ENCODE measurements at places on chromosomes 6 and 20. TPM values are rescaled to one million over a fixed set of nuclear protein-coding genes. Genes with fewer than 3 reads are reported as not detected.
A peak's percentile ranks its signal among the peaks of the same experiment; 100 is the strongest.

- no peak overlapping the region for H3K4me3 ChIP-seq
- H3K27me3 ChIP-seq = no peaks in the 10 kb centered on the region
- no peak overlapping the region for H3K27ac ChIP-seq
- no peak for DNase-seq
- H3K4me1 ChIP-seq = peaks cover 4% of the 10 kb centered on the region
These were observed 31.0 kb downstream of the TOMM6 start for GRCh38 chr6:41818271-41819054.

HS3ST5 gene
- total RNA-seq = 0.20 TPM

PTPRK gene
- 9.1 TPM for total RNA-seq

CPXM1 gene
- total RNA-seq = 0.27 TPM

SNAP25 gene
- total RNA-seq = not detected

GRCh38 chr20:44336725-44337380 lies at the start of gene R3HDML:
Gene R3HDML (plus strand): TSS chr20:44337043. CDS start chr20:44337158, 115 bp downstream.
- no peak within 1 kb of the TSS for H3K27ac ChIP-seq
- H3K27me3 ChIP-seq = no peaks in the 10 kb centered on the region
- H3K4me3 ChIP-seq = no peak within 1 kb of the TSS
- no peak for DNase-seq
- no peaks in the 10 kb centered on the region for H3K36me3 ChIP-seq

GRCh38 chr6:134195164-134195906 lies 122.6 kb downstream of the SGK1 start:
- no peak overlapping the region for H3K27ac ChIP-seq
- no peaks in the 10 kb centered on the region for H3K27me3 ChIP-seq
- H3K4me1 ChIP-seq = no peaks in the 10 kb centered on the region
- no peak overlapping the region for H3K4me3 ChIP-seq
- no peak for DNase-seq
- H3K36me3 ChIP-seq = no peaks in the 10 kb centered on the region

PKHD1 gene
- 0.11 TPM for total RNA-seq

GRCh38 chr6:161796681-161797080 lies 522.8 kb upstream of the AGPAT4 start:
- DNase-seq = no peak
- no peaks in the 10 kb centered on the region for H3K36me3 ChIP-seq
- no peak overlapping the region for H3K27ac ChIP-seq
- no peaks in the 10 kb centered on the region for H3K4me1 ChIP-seq
- no peak overlapping the region for H3K4me3 ChIP-seq
- no peaks in the 10 kb centered on the region for H3K27me3 ChIP-seq

GLP1R gene
- total RNA-seq = not detected

PEDS1 gene
- 59.2 TPM for total RNA-seq

DNA sequence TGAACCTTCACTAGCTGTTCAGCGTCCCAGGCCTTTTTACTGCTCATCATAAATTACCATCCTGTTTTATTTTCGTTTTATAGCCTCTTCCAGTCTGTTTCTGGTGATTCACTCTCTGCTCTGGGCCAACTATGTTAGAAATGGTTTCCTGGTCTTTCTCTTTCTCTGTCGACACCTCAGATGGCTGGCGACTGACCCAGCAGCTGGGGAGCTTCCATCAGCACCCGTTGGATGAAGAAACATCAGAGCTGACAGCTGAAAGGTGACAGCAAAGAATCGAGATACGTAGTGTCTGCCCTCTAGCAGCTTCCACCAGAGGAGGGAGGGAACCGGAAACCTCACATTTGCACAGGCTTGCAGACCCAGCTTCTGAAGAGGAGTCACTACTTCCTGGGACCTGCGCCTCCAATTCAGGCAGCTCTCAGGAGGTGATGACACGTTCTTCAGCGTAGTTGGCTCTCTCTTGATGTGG lies 82.9 kb upstream of the MLN start:
- no peaks in the 10 kb centered on the region for H3K36me3 ChIP-seq
- H3K27ac ChIP-seq = no peak overlapping the region
- no peaks in the 10 kb centered on the region for H3K27me3 ChIP-seq
- H3K4me3 ChIP-seq = no peak overlapping the region
- DNase-seq = peak; percentile 68
- H3K4me1 ChIP-seq = no peaks in the 10 kb centered on the region
